Fibroblast of the conjunctiva (primary cell): ENCODE measurements at places on chromosomes 2 and 18.

- no peak for DNase-seq
Measured at GRCh38 chr2:119008108-119008507, 66.1 kb downstream of the MARCO start.

DNA sequence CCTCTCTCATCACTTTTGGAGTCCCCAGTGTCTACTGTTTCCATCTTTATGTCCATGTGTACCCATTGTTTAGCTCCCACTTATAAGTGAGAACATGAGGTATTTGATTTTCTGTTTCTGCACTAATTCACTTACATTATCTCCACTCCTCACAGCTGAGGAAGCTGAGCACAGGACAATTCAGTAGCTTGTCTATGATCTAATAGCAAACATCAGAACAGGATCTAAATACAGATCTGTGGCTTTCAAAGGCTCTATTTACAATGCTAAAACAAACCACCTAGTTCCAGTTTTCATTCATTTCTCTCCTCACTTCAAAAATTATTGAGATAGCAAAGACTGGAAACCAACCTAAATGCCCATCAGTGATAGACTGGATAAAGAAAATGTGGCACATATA is 52.0 kb upstream of the DDX18 start:
- no peak for DNase-seq

- DNase-seq: no peak
Measured at GRCh38 chr2:187994464-187995331, 297.0 kb upstream of the GULP1 start.

GRCh38 chr2:221606424-221606823 is 34.3 kb upstream of the EPHA4 start:
- no peak for DNase-seq

GRCh38 chr18:31661965-31662364 is 22.4 kb downstream of the B4GALT6 start:
- DNase-seq: no peak

DNA sequence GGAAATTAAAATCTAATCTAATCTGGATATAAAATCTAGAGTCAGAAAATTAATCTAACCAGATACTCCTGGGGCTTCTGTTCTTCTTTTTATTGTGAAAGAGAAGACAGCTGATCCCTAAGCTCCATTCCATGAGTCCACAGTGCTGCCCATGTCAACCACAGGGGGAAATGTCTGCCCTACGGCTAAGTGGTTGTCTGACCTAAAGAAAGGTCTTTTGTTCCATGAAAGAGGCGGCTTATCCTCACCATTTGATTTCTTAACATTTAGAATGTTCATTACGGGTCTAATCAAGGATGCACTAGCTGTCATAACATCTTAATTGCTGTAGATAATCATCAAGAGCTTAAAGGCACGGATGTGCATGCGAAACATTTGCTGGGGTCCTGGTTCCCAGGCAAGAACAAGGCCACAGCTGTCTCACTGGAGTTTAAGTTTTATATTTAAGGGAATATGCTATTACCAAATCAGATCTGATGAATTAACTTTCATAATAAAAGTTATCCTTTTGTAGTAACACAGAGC is 162.6 kb downstream of the PAX3 start:
- DNase-seq: no peak

GRCh38 chr2:232800166-232800565 is 23.8 kb upstream of the KCNJ13 start:
- DNase-seq: no peak

DNA sequence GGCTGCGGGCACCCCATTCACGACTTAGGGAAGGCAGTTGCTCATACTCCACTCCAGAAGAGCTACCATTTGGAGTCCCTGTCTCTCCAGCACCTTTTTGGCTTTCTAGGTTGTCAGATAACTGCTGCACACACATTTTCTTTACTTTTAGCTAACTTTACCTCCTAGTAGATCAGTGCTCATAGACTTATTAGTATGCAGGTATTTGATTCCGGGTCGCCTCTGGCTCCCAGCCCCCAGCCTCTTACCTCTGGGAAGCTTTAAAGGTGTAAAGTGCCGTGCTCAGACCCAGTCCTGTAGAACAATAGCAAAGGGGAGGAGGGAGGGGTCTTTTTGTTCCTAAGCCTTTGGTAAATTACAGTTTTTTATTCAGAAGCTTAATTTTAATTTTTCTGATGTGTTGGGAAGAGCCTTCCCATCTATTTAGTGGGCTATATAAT is 102.9 kb downstream of the SPTBN1 start:
- no peak for DNase-seq

DNA sequence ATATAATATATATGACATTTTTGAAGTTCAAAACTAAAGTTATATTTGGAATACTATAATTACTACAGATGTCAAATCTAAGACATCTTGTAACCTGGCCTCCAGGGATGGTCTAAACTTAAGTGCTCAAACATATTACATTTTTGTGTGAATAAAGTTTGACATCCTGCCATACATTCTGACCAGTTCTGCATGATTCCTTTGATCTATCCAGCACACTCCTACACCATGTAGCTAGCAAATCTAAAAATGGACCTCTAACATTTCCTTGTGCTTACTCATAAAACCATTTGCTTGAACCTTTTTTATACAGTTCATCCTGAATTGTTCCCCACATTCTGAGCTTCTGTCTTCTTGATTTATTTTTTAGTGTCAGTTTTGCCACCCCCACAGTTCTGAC is 294.3 kb upstream of the ZNF804A start:
- DNase-seq: no peak

GRCh38 chr2:98847853-98848252 is 88.2 kb downstream of the CRACDL start:
- no peak for DNase-seq

DNA sequence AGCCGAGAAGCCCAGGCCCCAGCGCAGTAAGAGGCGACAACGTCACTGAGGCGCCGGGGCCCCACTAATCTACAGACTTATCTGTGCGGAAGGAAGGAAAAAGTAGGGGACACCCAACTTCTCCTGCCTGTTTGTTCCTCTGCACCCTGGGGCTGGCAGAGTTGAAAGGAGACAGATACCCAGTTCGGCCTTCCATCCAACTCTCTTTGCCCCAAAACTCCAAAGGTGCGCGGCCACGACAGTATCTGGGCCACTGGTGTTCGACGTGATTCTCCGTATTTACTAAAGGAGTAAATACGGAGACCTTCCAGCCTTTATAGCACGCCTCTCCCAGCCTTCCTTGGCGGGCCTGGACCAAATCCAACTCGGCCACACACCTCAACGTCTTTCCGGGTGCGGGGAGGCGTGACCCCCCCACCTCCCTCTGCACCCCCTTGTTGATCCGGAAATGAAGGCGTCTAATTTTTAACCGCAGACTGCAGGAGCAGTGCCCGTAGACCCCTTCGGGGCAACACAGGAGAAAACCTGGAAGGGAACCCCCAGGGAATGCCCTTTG is 1.6 kb downstream of the SMAD7 start:
- DNase-seq: no peak

DNA sequence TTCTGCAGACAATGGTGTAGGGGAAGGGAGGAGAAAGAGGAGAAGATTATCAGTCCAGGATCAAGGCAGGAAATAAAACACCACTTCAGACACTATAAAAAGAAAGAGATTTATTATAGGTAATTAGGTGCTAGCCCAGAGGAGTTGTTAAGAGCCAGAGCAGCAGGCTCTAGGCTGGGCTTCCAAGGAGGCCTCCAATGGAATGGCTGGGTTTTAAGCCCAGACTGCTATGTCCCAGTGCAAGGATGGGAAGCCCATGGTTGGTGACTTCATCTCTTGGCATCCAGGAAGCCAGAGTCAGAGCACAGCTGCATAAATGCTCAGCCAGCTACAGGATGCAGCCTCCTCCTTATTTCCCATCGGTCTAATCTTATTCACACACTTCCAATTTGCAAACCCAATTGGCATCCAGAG is 95.6 kb downstream of the LAMA3 start:
- peak; percentile 18 for DNase-seq

GRCh38 chr18:78721981-78722380 is 257.6 kb upstream of the SALL3 start:
- DNase-seq: no peak

- no peak for DNase-seq
Measured at GRCh38 chr18:697800-698199, 14.6 kb downstream of the ENOSF1 start.

- no peak for DNase-seq
Measured at GRCh38 chr18:74351354-74351753, 35.7 kb downstream of the C18orf63 start.

DNA sequence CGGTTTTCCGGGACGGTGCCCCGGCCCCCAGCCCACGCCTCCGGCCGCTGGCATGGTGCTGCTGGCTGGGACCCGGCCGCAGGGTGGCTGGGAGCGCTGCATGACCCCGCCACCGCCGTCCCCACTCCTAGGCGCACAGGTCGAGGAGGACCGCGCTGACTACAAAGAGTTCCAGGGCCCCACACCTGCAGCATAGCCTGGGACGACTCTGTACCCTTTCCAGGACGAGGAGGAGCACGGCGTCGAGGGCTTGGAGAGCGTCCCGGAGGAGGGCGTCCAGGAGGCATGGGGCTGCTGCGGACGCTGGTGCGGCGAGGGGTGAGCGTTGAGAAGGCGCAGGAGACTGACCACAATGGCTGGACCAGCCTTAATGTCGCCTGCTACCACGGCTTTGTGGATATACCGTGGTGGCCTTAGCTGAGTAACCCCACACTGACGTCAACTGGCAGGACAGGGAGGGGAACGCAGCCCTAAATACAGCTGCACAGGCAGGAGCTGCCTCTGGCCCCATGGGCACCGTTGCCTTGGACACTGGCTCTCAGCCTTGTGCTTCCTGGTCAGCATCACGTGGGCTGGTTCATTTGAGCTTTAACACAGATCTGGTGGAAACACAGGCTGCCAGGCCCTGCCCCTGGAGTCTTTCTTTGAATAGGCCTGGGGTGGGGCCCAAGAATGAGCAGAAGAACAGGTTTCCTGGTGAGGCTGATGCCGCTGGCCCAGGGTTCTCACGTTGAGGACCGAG is 40.9 kb upstream of the TRIM43B start:
- no peak for DNase-seq
